ENCODE measurements at places on chromosomes 1 and 21. TPM values are rescaled to one million over a fixed set of nuclear protein-coding genes. Genes with fewer than 3 reads are reported as not detected.

The KRTAP11-1 gene
- total RNA-seq = not detected

The C8B gene
- total RNA-seq = not detected

DNA sequence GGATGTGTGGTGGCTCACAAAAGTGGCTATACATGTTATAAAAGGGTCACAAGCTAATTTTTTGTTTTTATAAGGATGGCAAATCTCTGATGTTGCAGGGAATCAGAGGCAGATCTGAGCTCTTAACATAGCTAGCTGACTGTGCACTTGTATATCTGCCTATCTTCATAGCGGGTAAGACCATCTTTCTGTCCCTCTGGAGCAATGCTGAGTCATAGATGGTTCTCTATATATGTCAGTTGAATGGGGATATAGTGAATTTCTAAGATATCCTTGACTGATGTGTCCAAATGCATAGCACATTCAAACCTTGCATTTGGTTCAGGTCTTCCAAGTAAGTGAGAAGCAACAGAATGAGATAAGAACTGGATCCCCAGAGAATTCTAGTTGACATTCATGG lies 272.6 kb upstream of the PROX1 start:
- no peak overlapping the region for H3K4me3 ChIP-seq
- no peak overlapping the region for H3K27ac ChIP-seq
- H3K36me3 ChIP-seq = peaks cover 4% of the 10 kb centered on the region
- peaks cover 15% of the 10 kb centered on the region for H3K4me1 ChIP-seq
- no peak for DNase-seq

DNA sequence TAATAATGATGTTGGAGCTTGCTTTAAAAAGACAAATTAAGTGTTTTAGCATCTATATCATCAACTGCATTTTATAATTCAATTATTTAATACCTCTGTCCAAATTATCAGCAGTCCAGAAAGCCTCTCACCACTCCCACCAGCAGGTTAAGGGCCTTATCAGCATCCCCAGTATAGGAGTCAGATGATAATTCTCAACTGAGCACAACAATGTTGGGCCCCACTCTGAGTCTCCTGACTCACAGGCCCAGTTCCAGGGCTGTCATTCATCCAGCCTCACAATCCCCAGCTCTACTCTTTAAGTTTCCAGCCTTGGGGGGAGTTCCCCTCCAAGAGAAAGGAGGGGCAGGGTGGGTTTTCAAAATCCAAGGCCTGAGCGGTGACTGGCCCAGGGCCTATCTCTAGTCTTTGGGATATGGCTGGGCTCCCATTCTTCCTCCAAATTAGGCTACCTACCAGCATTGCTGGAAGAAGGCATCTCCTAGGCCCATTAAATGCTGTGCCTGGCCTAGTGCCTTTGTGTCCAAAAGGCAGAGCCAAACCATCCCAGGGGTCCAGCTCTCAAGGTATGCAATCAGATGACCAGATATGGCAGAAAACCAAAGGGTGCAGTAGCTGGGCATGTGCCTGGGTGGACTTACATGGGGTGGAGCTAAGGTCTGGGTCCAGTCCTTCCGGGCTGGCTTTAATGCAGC lies 134.1 kb downstream of the GLUL start:
- DNase-seq = no peak
- H3K36me3 ChIP-seq = no peaks in the 10 kb centered on the region
- H3K4me1 ChIP-seq = peaks cover 26% of the 10 kb centered on the region
- H3K27ac ChIP-seq = no peak overlapping the region
- no peak overlapping the region for H3K4me3 ChIP-seq

- no peak overlapping the region for H3K4me3 ChIP-seq
- no peaks in the 10 kb centered on the region for H3K36me3 ChIP-seq
- no peak overlapping the region for H3K27ac ChIP-seq
- no peaks in the 10 kb centered on the region for H3K4me1 ChIP-seq
- no peaks in the 10 kb centered on the region for H3K27me3 ChIP-seq
Measured at GRCh38 chr1:216186816-216187215, 236.4 kb downstream of the USH2A start.

DNA sequence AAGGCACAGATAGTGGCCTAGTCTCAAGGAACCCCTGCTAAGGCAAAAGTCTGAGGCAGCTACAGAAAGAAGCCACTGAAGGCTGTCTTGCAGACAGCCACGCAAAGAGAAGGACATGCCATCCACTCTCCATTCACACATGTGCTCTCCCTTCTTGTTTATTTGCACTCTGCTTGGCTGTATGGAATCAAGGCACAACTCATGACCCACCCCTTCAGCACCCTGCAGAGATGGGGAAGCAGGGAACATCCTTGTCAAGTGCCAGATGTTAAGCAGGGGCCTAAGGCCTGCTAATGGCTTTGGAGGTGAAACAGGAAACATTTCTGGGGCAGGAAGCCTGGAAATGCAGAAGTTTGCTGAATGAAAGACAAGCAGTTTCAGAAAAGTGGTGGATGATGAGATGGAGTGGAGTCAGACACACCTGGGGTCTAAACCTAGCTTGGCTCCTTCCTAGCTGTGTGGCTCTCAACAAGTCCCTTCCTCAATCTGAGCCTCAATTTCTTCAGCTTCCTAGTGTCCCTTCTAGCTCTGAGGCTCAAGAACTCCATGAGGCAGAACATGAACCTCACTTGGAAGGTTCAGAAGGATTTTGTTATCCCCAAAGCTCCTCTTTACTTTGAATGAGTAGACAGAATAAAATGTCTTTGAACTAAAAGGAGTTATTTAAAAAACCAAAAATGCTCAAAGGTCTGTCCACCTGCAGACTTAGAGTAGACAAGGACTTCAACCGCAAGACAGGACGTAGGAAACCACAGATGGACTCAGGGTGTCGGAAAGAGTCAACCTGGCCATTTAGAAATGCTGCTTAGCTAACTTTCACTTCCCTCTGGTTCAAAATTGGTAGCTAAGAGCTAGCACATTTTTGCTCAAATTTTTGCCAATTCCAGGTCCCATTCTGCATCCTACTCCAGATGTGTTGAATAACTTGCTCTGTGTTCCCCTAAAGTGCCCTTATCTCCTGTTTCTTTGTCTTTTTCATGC lies 283.1 kb downstream of the PLPP3 start:
- no peak overlapping the region for H3K4me3 ChIP-seq
- no peak for DNase-seq
- H3K27ac ChIP-seq = no peak overlapping the region

DNA sequence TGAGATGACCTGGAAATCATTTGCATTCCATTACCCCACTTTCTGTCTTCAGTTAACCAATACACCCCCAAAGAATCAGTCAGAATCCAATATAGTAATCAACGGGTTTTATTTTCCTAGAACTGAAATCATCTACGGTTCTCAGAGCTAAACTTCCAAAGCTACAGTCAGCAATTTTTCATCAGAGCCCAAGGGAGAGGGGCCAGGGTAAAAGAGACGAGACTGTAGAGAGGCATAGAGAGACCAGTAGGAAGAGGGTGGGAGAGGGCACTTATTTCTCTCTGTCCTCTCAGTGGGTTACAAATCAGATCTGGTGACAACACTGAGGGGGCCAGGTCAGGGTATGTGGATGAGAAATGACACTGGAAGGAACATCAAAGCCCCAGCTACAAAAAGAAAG lies 1.1 kb upstream of the MRPL24 start:
- peaks cover 58% of the 10 kb centered on the region for H3K36me3 ChIP-seq
- no peaks in the 10 kb centered on the region for H3K27me3 ChIP-seq
- peaks cover 47% of the 10 kb centered on the region for H3K4me1 ChIP-seq
- H3K4me3 ChIP-seq = peak overlapping the region; percentile 98
- peak overlapping the region; percentile 98 for H3K27ac ChIP-seq

- DNase-seq = no peak
- peaks cover 20% of the 10 kb centered on the region for H3K4me1 ChIP-seq
- H3K27ac ChIP-seq = peak overlapping the region; percentile 77
- no peak overlapping the region for H3K4me3 ChIP-seq
Measured at GRCh38 chr1:47351305-47351704, 17.7 kb downstream of the CMPK1 start.

DNA sequence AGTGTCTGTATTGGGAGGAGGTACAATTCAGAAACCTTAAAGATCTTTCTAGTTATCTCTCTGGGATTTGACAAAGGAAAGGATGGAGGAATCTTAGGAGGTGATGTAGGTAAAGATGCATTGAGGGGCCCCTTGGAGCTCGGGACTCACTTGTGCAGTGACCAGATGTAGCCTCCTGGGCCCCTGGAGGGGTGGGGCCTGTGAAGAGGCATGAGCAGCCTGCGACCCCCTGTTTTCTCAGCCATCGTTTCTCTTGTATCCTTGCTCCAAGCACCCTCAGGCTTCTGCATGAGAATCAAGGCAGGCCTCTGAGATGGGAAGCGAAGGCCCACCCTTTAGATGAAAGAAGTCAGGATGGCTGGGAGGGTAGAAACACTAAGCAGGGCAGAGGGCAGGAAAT lies 39.6 kb downstream of the LGR6 start:
- H3K36me3 ChIP-seq = no peaks in the 10 kb centered on the region
- H3K27me3 ChIP-seq = peaks cover 13% of the 10 kb centered on the region
- no peak overlapping the region for H3K4me3 ChIP-seq
- DNase-seq = no peak
- peaks cover 12% of the 10 kb centered on the region for H3K4me1 ChIP-seq

DNA sequence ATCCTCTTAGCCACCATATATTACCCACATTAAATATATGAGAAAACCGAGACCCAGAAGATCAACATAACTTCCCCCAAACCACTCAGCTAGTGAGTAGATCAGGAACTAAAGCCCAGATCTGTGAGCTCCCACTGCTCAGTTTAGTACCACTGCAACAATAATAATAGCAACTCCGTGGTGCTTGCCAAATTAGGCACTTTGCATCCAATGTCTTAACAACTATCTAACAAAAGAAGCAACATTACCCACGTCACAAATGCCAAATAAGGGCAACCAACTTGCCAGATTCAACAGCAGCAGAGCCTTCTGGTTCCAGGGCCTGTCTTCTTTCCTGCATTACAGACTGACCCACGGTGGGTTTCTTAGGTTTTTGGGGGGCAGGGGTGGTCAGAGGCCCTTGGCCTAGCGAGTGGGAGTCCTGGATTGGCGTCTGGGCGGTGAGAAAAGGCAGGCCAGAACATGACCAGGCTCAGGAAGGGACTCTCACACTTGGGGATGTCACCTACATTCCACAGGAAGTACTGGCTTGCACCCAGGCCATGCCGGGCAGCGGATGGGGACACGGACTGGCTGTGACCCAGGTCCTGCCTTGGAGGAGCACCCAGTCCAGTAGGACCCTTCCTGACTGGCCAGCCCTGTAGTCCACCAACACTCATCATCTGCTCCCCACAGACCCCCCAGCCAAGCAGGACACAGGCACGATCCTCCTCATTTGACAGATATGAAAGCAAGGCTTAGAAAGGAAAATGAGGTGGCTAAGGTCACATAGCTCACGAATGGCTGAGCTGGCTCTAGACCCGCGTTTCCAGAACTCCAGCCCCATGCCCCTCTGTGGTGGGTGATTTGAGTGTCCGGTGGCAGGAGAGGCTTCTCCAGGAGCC lies 4.6 kb downstream of the HCRTR1 start:
- H3K36me3 ChIP-seq = peaks cover 2% of the 10 kb centered on the region
- DNase-seq = no peak
- H3K4me1 ChIP-seq = peaks cover 2% of the 10 kb centered on the region

GRCh38 chr1:15226388-15227255 lies 20.4 kb upstream of the FHAD1 start:
- no peak for DNase-seq
- no peak overlapping the region for H3K4me3 ChIP-seq
- peaks cover 5% of the 10 kb centered on the region for H3K27me3 ChIP-seq
- H3K4me1 ChIP-seq = peaks cover 9% of the 10 kb centered on the region
- no peak overlapping the region for H3K27ac ChIP-seq

- no peaks in the 10 kb centered on the region for H3K4me1 ChIP-seq
- no peak overlapping the region for H3K4me3 ChIP-seq
- DNase-seq = no peak
- H3K27ac ChIP-seq = no peak overlapping the region
Measured at GRCh38 chr1:185526344-185527307, 207.6 kb upstream of the HMCN1 start.

DNA sequence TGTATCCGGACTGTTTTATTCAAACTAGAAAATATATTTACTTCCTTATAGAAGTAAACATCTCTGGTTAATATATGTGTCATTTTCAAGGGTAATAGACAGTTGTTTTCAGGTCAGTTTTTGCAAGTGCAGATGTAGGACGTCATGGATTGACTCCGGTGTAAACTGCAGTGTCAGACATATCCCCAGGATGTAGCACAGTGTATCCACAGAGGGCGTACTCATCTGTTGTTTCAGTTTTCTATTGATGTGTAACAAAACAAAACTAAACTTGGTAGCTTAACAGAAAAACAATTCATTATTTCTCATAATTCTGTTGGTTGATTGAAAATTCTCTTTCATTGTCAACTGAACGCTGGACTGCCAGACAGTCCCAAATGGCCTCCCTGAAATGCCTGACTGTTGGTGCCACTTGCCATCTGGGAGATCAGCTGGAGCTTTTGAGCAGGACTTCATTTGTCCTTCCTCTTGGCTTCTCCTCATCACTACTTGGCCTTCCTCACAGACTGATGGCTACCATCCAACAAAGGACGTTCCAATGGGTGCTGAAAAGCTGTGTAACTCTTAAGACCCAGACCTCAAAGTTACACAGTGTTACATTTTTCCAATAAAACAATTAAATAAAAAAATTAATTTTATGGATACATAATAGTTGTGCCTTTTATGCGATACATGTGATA lies 181.6 kb downstream of the NCAM2 start:
- peaks cover 3% of the 10 kb centered on the region for H3K4me1 ChIP-seq
- H3K36me3 ChIP-seq = no peaks in the 10 kb centered on the region
- no peak overlapping the region for H3K27ac ChIP-seq
- no peak for DNase-seq
- no peaks in the 10 kb centered on the region for H3K27me3 ChIP-seq

- H3K4me3 ChIP-seq = no peak overlapping the region
- H3K36me3 ChIP-seq = no peaks in the 10 kb centered on the region
- H3K4me1 ChIP-seq = peaks cover 4% of the 10 kb centered on the region
- H3K27me3 ChIP-seq = no peaks in the 10 kb centered on the region
- no peak for DNase-seq
Measured at GRCh38 chr1:63701187-63701586, 72.6 kb upstream of the ROR1 start.

DNA sequence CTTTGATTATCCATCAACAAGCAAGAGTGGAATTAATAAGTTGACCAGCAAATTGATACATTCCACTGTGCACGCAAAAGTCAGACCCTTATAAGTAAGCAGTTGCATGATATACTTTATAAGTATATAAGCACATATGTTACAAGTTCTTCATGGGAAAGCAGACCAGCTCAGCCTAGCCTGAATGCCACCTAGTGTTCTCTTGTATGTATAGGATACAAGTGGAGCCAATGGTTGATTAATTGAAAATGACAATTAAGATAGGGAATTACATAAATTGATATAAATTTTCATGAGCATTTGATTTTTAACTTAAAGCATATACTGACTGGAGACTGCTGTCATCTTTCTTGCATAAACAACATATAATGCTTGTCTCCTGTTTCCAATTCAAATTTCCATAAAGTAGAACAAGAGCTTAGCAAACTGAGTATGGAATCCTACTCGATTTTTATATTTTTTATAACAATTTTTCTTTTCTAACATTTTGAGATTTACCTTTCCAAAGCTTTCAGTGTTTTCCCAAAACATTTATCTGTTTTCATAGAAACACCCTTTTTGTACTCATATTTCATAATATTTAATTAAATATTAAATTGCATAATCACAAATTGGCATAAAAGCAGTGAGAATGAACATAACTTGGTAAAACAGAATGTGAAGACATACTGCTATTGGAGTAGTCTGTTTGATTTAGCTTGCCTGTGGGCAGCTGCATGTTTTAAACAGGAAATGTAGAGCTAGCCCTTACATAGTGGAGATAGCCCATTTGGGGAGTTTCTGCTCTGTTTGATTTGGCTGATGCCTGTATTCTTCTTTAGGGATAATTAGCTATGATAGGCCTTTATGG lies 62.8 kb downstream of the MAGI3 start:
- H3K4me1 ChIP-seq = no peaks in the 10 kb centered on the region
- no peaks in the 10 kb centered on the region for H3K36me3 ChIP-seq
- H3K27me3 ChIP-seq = no peaks in the 10 kb centered on the region
- H3K27ac ChIP-seq = no peak overlapping the region
- H3K4me3 ChIP-seq = no peak overlapping the region
